Activated T-cell treated with anti-CD3 and anti-CD28 coated beads, Interleukin-2, amount 50 U/mL, for 72 hours (primary cell): ENCODE measurements at places on chromosomes 3 and 15. TPM values are rescaled to one million over a fixed set of nuclear protein-coding genes. Genes with fewer than 3 reads are reported as not detected.

- no peak for DNase-seq
Measured at GRCh38 chr15:33839540-33839939, 128.8 kb upstream of the CHRM5 start.

The NFKBIZ gene
- total RNA-seq, result 116 TPM

DNA sequence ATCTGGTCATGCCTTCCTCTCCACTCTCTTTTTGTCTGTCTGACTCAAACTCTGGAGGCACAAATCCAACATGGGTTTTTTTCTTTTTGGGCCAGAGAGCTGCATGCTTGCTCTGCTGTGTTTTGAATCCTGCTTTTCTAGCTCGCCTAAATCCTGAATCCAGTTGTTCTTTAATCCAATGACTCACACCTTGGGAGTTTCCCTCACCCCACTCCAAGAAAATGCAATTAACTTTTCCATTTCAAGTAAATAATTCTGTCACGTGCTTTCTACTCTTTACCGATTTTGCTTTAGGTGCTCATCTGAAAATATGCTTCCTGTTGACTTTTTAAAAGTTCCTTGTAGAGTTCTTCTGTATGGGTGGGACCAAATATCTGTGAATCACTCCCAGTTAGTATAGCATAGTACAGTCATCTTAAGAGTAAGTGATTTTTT is 47.6 kb downstream of the SLMAP start:
- DNase-seq, result no peak

The CPNE9 gene
- total RNA-seq, result 0.46 TPM

DNA sequence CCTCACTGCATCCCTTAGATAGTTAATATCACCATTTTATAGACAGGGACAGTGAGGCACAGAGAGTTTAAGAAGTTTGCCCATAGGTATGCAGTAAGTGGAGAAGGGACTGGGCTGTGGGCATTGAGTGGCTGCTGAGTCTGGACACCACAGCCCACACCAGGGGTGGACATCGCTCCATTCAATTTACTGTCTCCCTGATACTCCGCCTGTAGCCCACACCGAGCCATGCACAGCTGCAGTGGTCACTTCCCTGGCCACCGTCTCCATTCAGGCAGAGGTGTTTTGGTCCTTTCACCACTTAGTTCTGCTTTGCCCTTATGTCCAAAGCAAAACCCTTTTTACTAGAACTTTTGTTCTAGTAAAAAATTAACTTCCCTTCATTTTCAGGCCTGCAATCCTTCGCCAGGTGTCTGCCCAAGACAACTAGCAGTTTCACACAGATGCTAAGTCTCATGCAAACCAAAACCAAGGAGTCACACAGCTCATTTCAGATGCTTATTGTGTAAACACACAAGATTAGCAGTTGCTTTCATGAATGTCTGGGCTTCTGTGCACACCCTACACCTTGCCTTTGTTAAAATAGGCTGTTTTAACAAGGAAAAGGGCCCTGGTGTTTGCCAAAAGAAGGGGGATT is 30.1 kb downstream of the ZNF35 start:
- no peak for DNase-seq

The TPRG1 gene
- 25.3 TPM for total RNA-seq

GRCh38 chr15:26698555-26698954 is 74.3 kb downstream of the GABRB3 start:
- DNase-seq, result no peak

The NRROS gene
- 20.6 TPM for total RNA-seq

DNA sequence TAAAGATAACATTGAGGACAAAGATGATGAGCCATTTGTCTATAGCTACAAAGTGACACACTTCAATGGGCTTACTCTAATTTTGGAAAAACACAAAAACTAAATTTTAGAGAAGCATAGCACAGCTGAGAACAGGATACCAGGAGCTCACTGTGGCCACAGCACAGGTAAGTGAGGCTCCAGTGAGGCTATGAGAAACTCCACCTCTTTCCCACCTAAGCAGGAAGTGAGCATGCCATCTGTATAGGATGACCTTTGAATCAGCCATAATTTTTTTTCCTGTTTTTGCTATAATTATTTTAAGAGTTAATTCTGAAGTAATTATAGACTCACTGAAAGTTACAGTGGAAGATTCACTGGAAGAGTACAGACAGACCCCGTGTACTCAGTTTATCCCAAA is 82.1 kb upstream of the DCLK3 start:
- no peak for DNase-seq

GRCh38 chr3:123419850-123420297 is 29.0 kb downstream of the ADCY5 start:
- DNase-seq, result no peak

The LXN gene
- total RNA-seq, result 5.5 TPM

DNA sequence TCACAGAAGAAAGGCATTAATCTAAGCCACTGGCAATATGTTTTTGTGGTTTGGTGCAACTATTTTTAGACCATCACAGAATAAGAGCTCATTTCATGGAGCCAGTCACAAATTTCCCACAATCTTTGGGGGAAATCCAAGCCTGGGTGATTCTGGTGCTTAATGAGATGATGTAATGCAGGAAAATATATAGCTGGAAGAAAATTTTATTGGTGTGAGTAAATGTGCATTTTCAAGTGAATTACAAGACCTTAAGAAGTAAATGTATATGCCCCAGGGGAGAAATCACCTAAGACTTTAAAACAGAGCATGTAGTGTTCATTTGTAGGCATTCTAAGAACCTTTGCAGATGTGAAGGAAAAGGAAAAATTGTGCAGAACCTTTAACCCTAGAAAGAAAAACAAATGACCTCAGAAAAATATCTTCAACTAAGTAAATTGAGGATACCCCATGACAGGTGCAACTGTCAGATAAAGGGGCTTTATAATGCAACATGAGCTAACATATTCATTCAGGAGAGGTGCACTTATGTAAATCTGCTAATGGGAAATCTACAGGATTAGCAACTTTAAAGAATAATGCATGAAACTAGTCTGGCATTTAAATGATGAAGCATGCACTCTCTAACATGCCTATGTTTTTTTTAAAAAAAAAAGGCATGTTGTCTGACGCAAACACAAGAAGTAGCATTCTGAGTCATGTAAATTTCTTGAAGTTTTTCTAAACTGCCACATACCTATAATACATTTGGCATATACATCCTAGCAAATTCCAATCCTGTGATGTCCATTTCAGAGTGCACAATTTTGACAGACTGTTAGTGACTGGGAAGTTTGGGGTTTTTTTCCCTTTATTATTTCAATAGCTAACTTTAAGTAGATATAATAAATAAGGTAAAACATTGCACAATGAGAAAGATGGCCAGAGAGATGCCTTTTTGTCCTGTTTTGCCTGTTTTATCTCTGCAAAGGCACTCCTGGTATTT is 105.1 kb downstream of the MEX3B start:
- DNase-seq, result no peak

GRCh38 chr3:37582086-37582485 is 279.6 kb upstream of the CTDSPL start:
- no peak for DNase-seq

DNA sequence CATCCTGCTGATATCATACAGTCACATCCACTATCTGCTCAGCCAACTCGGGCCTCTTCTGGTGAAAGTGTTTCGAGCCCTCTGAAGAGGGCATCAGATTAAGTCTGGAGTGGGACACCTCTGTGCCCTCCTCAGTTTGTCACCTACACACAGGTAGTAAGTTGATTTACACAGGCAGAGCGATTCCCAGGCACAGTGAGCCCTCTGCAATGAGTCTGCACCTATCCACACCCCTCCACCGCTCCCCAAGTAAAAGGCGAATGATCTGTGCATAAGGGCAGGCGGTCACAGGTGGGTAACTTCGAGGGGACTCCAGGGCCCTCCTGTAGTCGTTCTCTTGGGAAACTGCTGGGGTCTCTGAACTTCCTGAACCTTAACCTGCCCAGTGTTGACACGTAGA is 152.0 kb downstream of the ATP10A start:
- no peak for DNase-seq
